ENCODE measurements at places on chromosomes 1 and 21.

DNA sequence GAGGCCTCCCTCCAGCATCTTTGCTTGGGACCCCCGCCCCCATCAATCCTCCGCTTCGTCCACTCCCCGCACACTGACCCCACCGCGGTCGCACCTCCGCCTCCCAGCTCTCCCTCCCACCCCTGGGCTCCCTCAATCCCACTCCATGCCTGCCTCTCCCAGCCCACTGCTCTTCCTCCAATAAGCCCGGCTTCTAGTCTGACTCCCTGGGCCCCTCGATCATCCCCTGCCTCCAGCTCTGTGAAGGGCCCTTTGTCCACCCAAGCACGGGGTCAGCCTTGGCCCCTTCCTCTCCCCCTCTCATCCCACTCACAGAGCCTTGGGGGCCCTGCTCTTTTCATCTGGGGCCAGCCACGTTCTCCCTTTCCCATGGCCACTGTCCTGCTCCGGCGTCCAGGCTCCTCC is 1.5 kb upstream of the TMEM200B start:
- DNase-seq: no peak
- no peak overlapping the region for H3K4me3 ChIP-seq
- no peaks in the 10 kb centered on the region for H3K27me3 ChIP-seq
- H3K4me1 ChIP-seq: peaks cover 41% of the 10 kb centered on the region
- H3K36me3 ChIP-seq: no peaks in the 10 kb centered on the region
- H3K27ac ChIP-seq: no peak overlapping the region

DNA sequence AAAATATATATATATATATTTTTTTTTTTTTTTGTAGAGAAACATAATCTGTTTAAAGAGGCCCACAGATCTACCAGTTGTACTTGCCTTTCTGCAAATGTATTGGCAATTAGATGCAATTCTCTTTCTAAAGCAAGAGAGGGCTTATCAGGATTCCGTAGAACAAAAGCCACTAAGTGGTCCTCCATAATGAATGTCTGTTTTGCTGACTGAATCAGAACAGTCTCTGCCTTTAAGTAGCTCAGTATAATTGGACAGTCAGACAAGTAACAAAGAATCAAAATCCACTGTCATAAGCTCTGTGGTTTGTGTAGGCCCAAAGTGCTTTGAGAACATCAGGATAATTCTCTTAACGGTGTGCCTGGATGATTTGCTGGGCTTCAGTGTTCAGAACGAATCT is 17.3 kb downstream of the SARS1 start:
- DNase-seq: no peak
- H3K4me3 ChIP-seq: no peak overlapping the region
- H3K27me3 ChIP-seq: no peaks in the 10 kb centered on the region
- H3K27ac ChIP-seq: no peak overlapping the region
- H3K4me1 ChIP-seq: no peaks in the 10 kb centered on the region

DNA sequence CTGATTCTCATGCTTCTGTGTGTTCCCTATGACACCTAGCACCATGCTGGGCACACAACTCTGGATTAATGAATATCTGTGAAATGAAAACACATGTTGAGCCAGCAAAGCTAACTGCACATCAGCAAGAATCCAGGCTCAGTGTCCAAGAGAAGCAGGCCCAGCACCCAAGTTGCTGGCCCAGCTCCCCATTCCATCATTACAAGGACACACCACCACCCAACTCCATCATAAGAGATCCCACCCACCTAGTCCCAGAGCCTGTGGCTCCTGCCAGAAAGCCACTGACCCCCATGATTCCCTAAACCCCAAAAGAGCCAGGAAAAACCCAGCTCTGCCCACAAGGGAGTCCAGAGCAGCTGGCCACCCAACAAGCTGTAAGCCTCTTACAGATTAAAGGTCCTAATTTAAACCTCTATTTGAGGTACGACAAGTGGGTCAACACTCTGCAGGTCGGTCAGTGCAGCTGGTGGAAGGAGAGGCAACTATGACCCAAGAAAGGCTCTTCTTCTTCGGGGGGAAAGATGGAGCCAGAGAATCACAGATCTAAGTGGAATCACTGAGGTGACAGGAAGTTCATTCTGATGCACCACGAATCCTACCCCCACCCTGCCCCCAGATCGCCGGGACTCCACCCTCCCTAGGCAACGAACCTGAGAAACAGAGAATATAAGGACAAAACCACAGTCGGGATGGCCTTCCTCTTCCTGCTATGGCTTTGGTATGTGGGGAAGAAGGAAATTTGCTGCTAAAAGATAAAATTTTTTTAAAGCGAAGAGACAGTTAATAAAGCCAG is 58.2 kb downstream of the CD34 start:
- DNase-seq: no peak
- H3K4me1 ChIP-seq: peaks cover 7% of the 10 kb centered on the region
- H3K27me3 ChIP-seq: no peaks in the 10 kb centered on the region
- H3K4me3 ChIP-seq: no peak overlapping the region
- no peaks in the 10 kb centered on the region for H3K36me3 ChIP-seq

DNA sequence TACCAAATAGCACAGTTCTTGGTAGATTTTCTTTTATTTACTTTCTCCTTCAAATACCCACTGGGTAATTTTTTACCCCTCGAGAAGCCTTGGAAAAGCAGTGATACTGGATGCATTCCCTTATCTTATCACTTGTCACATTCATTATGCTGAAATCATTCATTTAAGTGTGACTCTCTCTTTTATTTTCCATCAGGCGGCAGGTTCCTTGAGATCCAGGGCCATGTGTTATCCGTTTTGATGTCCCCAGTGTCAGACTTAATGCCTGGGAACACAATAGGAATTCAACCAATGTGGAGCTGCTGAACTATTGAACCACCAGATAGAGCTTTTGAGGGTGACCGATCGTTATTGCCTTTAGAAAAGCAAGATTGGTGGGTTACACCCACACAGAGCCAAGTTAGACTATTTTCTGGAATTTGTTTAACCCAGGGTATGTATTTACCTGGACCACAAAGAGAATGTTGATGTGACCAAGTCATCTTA is 51.5 kb upstream of the ATP5PO start:
- no peak for DNase-seq
- peaks cover 3% of the 10 kb centered on the region for H3K36me3 ChIP-seq
- H3K4me1 ChIP-seq: peaks cover 3% of the 10 kb centered on the region
- no peak overlapping the region for H3K4me3 ChIP-seq
- no peak overlapping the region for H3K27ac ChIP-seq

GRCh38 chr21:31882711-31883110 is 9.9 kb downstream of the HUNK start:
- peaks cover 8% of the 10 kb centered on the region for H3K27me3 ChIP-seq
- H3K27ac ChIP-seq: no peak overlapping the region
- H3K4me1 ChIP-seq: no peaks in the 10 kb centered on the region
- no peak overlapping the region for H3K4me3 ChIP-seq
- DNase-seq: no peak

DNA sequence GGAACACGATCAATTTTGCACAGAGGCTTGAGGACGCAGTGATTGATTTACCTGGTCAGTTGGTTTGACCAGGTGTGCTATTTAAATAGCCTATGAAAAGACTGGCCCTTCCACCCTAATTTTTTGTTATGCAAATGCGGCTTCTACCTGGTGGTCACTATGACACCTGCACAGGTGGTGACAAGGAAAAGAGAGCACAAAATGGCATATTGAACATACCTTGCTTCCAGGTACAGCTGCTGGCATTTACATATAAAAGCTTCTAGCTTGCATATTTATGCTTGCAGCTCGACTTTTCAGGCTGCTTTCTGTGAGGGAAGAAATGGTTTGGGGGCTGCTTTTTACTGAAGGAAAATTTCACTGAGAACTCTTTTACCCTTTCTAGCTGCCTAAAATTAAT is 15.3 kb upstream of the FMO4 start:
- H3K4me3 ChIP-seq: no peak overlapping the region
- no peak for DNase-seq
- H3K4me1 ChIP-seq: no peaks in the 10 kb centered on the region
- no peak overlapping the region for H3K27ac ChIP-seq
- no peaks in the 10 kb centered on the region for H3K36me3 ChIP-seq

DNA sequence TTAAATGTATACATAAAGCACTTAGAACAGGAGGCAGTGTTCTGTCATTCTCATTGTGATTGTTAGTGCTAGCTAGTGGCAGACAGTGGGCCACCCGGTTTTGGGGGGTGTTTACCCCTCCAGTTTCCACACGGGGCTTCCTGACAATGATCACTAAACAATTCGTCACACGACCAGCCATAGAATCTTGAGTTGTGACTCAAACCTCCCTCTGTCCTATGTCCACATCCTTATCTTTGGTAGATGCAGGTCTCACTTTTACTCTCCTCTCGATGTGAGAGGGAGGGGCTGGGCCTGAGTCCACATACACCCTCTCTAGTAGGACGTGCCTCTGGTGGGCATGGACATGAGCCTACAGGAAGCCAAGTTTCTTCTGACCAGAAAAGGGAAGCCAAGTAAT is 92.6 kb upstream of the SSX2IP start:
- H3K4me1 ChIP-seq: peaks cover 11% of the 10 kb centered on the region
- no peak overlapping the region for H3K4me3 ChIP-seq
- H3K36me3 ChIP-seq: no peaks in the 10 kb centered on the region
- H3K27me3 ChIP-seq: no peaks in the 10 kb centered on the region
- no peak overlapping the region for H3K27ac ChIP-seq

DNA sequence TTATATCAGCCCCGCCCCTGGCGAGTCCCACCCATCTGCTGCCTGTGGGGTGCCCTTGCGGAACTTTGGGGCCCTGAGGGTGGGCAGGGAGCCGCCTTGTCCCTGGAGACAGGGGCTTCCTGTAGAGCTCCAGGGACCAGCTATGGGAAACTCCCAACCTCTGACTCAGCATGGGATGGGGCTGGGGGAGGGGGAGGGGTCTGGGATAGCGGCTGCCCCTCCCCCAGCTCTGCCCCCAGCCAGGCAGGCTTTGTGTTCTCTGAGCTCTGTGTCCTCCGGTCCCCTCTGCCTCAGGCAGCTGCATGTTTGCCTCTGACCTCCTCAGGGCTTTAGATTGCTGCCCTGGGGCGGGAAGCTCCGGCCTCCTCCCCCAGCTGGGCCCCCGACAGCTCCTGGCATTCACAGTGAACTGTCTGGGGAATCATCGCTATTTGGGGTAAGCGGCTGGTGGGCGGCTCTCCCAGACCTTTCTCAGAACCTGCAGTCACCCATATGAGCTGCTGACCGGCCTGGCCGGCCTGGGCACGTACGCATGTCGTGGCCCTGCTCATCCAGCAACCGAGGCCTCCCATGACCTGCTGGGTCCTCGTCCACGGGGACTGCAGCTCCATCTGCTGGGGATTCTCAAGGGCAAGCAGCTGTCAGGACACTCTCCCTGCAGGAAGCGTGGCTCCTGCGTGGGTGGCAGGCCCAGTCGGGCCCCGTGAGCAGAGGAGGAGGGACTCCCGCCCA is 17.1 kb downstream of the ARHGEF16 start:
- H3K4me1 ChIP-seq: no peaks in the 10 kb centered on the region
- no peak for DNase-seq
- no peak overlapping the region for H3K27ac ChIP-seq
- H3K4me3 ChIP-seq: no peak overlapping the region
- no peaks in the 10 kb centered on the region for H3K36me3 ChIP-seq

GRCh38 chr21:40841524-40842196 is 5.3 kb downstream of the DSCAM start:
- no peak overlapping the region for H3K4me3 ChIP-seq
- H3K4me1 ChIP-seq: no peaks in the 10 kb centered on the region
- no peak for DNase-seq
- H3K36me3 ChIP-seq: no peaks in the 10 kb centered on the region
- no peak overlapping the region for H3K27ac ChIP-seq

GRCh38 chr1:220803401-220804201 is 16.9 kb downstream of the MTARC1 start:
- H3K4me3 ChIP-seq: no peak overlapping the region
- no peaks in the 10 kb centered on the region for H3K36me3 ChIP-seq
- no peaks in the 10 kb centered on the region for H3K4me1 ChIP-seq
- no peak for DNase-seq

GRCh38 chr1:145858238-145858900 is 512 bp downstream of the PIAS3 start:
- peaks cover 10% of the 10 kb centered on the region for H3K36me3 ChIP-seq
- DNase-seq: no peak
- H3K27ac ChIP-seq: peak overlapping the region; percentile 63
- no peaks in the 10 kb centered on the region for H3K27me3 ChIP-seq

- peak within 1 kb of the TSS; percentile 79 for H3K4me3 ChIP-seq
- no peak for DNase-seq
Measured at GRCh38 chr1:12166834-12167492, at the start of gene TNFRSF1B. TSS of gene TNFRSF1B (plus strand) at chr1:12166991. CDS start at chr1:12167092, 101 bp downstream.

DNA sequence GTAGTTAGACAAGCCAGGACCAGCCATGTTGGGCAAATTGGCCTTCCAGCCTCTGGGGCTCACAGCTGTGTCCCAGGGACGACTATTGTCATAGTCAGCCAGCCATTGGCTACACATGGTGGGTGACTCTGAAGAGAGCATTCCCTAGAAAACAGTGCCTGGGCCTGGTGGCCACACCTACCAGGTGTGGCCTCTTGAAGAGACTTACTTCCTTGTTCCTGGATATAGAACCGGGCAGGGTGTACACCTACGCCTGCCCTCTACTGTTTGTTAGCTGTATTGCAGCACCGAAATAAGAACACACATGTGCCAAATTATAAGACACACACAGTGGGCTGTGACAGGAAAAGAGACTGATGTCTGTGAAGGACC is 134.6 kb upstream of the ARHGEF16 start:
- no peaks in the 10 kb centered on the region for H3K36me3 ChIP-seq
- H3K27me3 ChIP-seq: no peaks in the 10 kb centered on the region
- peak; percentile 10 for DNase-seq
- H3K4me1 ChIP-seq: peaks cover 13% of the 10 kb centered on the region

GRCh38 chr1:209176866-209177430 is 406.6 kb upstream of the CAMK1G start:
- no peak overlapping the region for H3K4me3 ChIP-seq
- H3K27ac ChIP-seq: no peak overlapping the region
- H3K27me3 ChIP-seq: peaks cover 9% of the 10 kb centered on the region
- H3K36me3 ChIP-seq: no peaks in the 10 kb centered on the region
- DNase-seq: no peak

DNA sequence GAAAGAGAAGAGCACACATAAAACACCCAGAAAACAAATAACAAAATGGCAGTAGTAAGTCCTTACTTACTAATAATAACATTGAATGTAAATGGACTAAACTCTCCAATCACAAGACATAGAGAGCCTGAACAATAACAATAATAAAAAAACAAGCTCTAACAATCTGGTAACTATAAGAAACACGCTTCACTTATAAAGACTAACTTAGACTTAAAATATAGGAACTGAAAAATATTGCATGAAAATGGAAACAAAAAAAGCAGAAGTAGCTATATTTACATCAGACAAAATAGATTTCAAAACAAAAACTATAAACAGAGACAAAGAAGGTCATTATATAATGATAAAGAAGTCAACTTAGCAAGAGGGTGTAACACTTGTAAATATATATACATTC is 83.1 kb upstream of the LYPLAL1 start:
- DNase-seq: no peak
- H3K36me3 ChIP-seq: no peaks in the 10 kb centered on the region
- no peaks in the 10 kb centered on the region for H3K27me3 ChIP-seq
- no peak overlapping the region for H3K4me3 ChIP-seq

Data from T-cell (primary cell).